Posterior vena cava (tissue), 2 donors: ENCODE measurements at places on chromosomes 6 and 20. TPM values are rescaled to one million over a fixed set of nuclear protein-coding genes. Genes with fewer than 3 reads are reported as not detected.

GRCh38 chr6:136945711-136946121, 23.6 kb downstream of the SLC35D3 start:
- no peak for DNase-seq

DNA sequence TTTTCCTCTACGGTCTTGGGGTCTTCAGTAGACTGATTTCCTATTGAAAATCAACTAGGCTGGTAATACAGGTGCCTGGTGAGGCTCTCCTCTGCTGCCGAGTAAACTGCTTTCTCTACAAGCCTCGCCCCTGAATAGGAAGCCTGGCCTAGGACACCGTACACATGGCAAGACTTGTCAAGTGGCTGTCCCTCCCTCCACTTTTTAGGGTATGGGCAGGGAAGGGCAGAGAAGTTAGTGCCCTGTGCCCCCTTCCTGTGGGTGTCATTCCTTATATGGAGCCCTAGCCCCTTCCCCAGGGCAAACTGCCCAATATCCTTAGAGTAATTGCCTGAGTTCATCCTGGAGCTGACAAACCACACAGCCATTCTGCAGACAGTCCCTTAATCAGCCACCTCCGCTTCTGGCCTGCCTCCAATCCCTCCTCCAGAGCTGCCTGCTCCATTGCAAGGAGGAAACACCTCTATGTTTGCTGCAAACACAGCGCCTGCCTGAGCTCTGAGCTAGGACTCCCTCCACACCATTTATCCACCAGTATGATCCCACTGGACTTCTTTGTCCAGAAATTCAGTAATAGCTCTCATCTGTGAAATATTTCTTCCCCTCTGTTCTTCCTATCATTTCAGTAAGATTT, 93.1 kb downstream of the CHD6 start:
- peak; percentile 85 for DNase-seq

EPHA7 gene
- 0.19 TPM for total RNA-seq

MYH7B gene
- 0.57 TPM for total RNA-seq

DNA sequence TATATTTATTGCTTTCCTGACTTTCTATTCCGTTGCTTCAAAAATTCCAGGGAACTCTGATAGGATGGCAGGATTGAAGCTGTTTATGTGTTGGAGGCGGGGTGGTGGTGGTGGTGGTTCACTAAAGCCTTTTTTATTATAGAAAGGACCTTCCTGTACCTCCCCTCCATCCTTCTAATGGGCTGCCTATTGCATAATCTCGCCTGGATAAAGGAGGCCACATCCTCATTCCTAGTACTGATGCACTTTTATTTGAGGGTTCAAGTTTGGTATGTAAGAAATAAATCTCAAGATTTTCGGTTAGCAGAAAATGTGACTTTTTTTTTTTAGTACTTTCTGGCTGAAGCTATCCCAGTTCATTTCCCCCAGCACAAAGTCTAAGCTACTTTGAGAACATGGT, 18.7 kb upstream of the CTAGE9 start:
- DNase-seq: no peak

- peak; percentile 97 for DNase-seq
These were observed 4.3 kb upstream of the CEBPB start for GRCh38 chr20:50186151-50186885.

- no peak for DNase-seq
These were observed 540.2 kb downstream of the MMUT start for GRCh38 chr6:48922837-48923236.

- no peak for DNase-seq
These were observed 336.4 kb upstream of the BTBD3 start for GRCh38 chr20:11581271-11581670.

AGPAT4 gene
- total RNA-seq: 12.8 TPM

DNA sequence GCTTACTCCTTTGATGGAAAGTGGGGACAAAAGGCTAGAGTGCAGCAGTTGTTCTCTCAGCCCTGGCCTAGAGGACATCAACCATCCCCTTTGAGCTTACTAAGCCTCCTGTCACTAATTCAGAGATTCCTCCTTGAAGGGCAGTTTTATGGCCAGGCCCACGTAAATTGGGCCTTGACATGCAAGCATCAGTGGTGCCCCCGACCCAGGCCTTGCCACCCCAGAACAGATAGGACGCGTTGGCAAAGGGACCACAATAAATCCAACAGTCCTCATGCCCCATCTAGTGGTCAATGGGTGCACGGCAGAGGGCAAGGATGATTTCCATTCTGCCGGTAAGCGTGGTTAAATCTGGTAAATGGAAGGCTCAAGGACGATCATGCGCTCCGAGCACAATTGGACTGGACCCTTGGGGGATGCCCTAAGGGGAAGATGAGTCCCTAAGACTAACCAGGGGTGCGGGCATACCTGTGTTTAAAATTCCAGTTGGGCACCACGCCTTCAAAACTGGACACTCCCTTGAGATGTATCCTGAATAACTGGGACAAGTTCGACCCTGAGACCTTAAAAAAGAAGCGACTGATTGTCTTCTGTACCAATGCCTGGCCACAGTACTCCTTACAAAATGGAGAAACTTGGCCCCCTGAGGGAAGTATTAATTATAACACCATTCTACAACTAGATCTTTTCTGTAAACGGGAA, 32.6 kb downstream of the CEP85L start:
- DNase-seq: no peak

- no peak for DNase-seq
These were observed 61.7 kb downstream of the HDGFL1 start for GRCh38 chr6:22631091-22631490.

TTBK1 gene
- total RNA-seq: 0.14 TPM

DNA sequence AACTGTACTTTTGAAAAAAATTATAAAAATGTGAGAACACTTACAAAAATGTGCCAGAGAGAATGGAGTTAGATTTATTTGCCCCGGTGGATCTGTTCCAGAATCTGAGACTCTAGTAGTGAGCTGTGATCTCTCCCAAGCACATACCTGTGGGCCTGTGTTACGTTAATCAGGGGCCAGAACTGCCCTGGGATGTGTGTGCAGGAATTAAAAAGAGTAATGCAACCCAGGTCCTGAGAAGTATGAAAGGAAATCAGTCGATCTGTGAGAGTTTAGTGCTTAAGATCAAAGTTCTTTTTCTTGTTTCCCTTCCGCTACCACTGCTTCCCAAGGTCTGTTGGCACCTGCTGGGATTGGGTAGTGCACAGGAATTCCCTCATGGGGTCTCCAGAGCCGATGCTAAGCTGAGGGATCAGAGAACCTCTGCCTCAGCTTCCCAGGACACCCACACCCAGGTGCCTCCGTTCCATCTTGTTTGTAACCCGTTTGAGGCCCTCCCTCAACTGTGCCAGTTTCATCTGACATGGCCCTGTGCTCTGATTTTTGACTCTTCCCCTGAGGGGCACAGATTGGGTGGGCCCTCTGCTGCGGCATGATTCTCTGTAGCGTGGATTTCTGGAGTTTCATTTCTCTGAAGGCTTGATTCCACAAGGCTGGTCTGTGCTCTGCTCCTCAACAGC, 87.7 kb downstream of the RREB1 start:
- DNase-seq: no peak

IL17A gene
- total RNA-seq: not detected

DNA sequence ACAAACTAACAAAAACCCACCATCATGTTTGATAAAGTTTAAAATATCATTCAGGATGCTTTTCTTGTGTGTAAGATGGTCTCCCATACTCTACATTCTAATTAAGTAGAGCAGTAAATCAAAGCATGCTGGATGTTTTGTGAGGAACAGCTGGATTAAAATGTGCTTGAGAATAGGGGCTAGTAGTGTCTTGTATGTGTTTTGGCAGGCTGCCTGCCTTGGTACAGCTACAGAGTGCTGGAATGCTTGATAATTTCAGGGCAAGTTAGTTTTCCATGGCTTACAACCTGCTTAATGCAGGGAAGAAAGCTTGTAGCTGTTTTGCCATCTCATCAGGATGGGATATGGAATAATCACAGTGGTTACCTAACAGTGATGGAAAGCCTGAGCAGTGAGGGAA, 636.6 kb upstream of the MMS22L start:
- no peak for DNase-seq

OLIG3 gene
- total RNA-seq: not detected

- DNase-seq: no peak
These were observed 67.9 kb upstream of the EEF1E1 start for GRCh38 chr6:8170245-8170644.

MOG gene
- not detected for total RNA-seq

GRCh38 chr6:110761371-110761770, 53.9 kb downstream of the CDK19 start:
- no peak for DNase-seq

DNA sequence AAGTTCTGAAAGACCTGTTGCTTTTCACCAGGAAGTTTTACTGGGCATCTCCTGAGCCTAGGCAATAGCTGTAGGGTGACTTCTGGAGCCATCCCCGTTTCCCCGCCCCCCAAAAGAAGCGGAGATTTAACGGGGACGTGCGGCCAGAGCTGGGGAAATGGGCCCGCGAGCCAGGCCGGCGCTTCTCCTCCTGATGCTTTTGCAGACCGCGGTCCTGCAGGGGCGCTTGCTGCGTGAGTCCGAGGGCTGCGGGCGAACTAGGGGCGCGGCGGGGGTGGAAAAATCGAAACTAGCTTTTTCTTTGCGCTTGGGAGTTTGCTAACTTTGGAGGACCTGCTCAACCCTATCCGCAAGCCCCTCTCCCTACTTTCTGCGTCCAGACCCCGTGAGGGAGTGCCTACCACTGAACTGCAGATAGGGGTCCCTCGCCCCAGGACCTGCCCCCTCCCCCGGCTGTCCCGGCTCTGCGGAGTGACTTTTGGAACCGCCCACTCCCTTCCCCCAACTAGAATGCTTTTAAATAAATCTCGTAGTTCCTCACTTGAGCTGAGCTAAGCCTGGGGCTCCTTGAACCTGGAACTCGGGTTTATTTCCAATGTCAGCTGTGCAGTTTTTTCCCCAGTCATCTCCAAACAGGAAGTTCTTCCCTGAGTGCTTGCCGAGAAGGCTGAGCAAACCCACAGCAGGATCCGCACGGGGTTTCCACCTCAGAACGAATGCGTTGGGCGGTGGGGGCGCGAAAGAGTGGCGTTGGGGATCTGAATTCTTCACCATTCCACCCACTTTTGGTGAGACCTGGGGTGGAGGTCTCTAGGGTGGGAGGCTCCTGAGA, at the start of gene HFE:
Gene HFE, plus strand, starts transcription at position 146 of the 832 bp plus-strand sequence. Its CDS starts 12 bp downstream, at position 158.
- DNase-seq: peak; percentile 85

- DNase-seq: no peak
These were observed 157.0 kb upstream of the ENPP5 start for GRCh38 chr6:46327779-46328178.

DNA sequence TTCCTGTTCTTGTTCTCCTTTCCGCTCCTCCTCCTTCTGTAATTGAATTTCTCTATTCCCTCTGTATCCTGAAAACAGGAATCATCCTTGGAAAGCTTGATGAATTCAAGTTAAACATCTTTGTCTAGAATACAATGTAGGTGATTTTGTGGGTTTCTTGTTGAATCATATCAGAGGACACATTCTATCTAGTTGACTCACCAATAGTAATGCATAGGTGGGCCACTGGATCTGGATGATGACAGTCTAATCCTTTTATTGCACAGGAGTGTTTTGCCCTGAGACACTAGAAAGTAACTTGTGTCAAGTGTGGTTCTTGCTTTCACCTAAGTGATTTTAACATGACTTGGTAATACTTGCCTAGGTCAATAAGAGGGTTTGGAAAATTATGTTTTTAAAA, 164.3 kb downstream of the RFPL4B start:
- DNase-seq: no peak

GRCh38 chr6:63792736-63793464, 157.3 kb downstream of the PHF3 start:
- no peak for DNase-seq

MAP3K5 gene
- total RNA-seq: 15.0 TPM

DNA sequence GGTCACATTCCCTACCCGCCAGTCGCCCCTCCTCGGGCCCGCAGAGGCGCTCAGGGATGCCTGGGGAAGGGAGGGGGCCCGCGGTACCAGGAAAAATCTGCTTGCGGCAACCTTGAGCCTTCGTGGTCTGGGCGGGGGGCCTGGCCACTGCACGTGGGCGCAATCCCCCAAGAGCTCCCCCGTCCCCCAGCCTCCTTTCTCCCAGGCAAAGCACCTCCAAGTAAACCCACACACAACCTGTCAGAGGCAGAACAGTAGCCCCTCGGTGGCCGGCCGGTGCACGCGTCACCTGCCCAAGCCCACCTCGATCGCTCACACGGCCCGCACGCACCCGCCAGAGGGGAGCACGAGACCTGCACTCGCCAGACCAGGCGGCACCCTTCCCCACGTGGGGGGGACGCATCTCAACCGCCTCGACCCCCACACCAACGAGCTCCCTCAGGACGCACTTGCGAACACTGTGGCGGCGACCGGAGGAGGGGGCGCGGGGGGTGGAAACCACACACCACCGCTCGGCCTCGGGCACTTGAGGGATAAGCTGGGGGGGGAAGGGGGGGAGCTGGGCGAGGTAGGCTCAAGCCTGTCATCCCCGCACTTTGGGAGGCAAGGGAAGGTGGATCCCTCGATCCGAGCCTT, 1955.7 kb upstream of the DEFB115 start:
- peak; percentile 83 for DNase-seq

DNA sequence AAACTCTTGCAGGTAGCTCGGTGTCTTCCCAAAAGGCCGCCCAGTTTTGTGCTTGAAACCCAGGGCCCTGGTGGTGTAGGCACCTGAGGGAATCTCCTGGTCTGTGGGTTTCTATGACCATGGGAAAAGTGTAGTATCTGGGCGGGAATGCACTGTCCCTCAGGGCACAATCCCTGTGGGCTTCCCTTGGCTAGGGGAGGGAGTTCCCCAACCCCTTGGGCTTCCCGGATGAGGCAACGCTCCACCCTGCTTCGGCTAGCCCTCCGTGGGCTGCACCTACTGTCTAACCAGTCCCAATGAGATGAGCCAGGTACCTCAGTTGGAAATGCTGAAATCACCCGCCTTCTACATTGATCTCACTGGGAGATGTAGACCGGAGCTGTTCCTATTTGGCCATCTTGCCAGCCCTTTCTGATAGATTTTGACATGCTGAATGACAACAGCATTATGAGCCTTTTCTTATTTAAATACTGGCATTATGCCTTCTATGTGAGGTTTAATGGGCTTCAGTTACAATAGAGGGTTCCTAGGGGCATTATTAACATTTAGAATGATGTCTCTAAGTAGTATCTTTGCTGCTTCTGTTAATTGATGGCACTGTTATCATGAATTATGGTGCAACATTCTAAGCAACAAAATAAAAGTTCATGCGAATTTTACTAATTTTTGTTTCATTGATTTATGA, 133.7 kb upstream of the FLRT3 start:
- no peak for DNase-seq

DNA sequence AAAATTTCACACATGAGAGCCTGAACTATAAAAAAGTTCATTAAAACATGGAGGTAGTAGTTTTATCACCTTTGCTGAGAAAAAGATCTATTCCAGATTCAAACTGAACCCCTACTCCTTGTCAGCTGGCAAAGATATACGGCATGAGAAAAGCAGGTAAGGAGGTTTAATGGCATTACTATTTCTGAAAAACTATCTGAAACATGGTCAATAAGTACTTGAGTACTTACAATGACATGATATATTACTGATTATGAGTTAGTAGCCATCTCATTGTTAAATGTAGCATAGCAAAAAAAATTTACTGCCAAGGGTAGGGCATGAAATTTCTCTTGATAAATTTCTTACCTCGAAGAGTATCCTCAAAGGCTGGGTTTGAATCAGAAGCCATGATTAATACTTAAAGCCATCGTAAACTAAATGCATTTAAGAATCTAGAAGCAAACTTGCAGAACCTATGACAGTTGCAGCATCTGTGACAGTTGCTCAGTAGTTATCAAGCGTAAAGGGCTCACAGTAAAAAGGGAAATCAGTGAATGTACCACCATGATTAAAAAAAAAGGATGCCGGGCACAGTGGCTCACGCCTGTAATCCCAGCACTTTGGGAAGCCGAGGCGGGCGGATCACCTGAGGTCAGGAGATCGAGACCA, 8.7 kb downstream of the SLC17A5 start:
- no peak for DNase-seq

HLA-DQA2 gene
- total RNA-seq: 1.1 TPM

- DNase-seq: no peak
These were observed 130.3 kb upstream of the BMP2 start for GRCh38 chr20:6637160-6637579.

TMEM217 gene
- 0.56 TPM for total RNA-seq
